ENCODE measurements at places on chromosomes 3 and 15. TPM values are rescaled to one million over a fixed set of nuclear protein-coding genes. Genes with fewer than 3 reads are reported as not detected.

GRCh38 chr15:72497402-72497801 is 23.3 kb downstream of the ARIH1 start:
- DNase-seq = no peak

- no peak for DNase-seq
These were observed 110.9 kb downstream of the ASB7 start for GRCh38 chr15:100713163-100713867.

DNA sequence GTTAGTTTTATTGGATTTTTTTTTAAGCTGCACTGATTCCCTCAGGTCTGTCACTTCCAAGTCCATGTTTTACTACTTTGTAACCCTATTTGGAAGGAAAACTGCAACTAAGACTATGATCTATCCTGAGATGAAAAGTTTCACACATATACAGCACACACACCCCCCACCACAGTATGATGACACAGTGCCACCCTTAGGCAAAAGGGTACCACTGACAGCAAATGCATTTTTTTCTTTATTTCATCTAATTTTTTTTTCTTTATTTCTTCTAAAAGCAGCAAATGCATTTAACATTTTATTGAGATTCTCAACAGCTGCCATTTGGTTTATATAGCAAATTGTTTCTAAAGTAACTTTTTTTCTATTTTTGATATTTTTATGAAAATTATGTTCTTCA is 21.2 kb downstream of the NGRN start:
- no peak for DNase-seq

The CPLX3 gene
- not detected for polyA plus RNA-seq

GRCh38 chr3:26281284-26281985 is 341.1 kb upstream of the LRRC3B start:
- no peak for DNase-seq

GRCh38 chr3:8524249-8524648 is 22.6 kb downstream of the LMCD1 start:
- DNase-seq = no peak

DNA sequence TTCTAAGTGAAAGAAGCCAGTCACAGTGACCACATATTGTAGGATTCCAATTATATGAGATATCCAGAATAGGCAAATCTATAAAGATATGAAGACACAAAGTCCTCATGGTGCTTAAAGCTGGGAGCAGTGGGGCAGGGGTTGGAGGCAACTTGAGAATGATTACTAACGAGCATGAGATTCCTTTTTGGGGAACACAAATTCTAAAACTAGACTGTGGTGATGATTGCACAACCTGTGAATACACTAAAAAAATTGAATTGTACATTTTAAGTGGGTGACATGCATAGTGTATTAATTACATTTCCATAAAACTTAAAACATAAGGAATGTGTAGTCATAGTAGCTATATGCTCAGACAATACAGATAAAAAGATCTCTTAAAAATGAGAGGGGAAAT is 103.2 kb downstream of the DPH6 start:
- no peak for DNase-seq

The MYH15 gene
- 0.34 TPM for polyA plus RNA-seq

DNA sequence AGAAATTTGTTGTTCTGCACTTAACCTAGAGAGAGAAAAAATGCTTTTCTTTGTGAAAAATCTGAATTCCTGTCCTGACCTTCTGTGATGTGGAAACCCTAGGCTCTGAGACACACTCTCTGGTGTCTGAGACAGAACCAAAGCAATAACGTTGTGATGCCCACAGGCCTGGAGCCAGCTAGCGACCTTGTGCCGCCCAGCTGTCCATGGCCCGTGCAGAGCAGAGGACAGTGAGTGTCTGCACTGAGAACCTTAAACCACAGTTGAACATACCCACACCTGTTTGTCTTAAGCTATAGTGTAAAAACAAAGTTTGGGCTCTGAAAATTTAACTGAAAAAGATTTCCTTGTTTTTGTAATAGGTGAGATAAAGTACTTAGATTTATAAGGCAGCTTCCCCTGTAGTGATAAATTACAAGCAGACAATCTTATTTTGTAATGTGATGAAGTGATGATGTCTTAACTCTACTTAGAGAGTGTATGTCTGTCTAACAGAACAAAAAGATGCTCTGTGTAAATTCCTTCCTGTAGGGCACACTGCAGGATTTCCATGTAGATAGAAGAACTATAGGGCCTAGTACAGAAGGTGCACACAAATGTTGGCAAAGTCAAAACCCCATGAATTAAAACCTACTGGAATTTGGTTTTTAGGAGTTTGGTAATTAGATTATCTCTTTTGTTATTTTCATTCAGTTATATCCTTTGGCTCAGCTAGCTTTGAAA is 62.7 kb downstream of the SNRK start:
- no peak for DNase-seq

GRCh38 chr3:125403789-125404188 is 28.7 kb upstream of the ZNF148 start:
- DNase-seq = no peak

DNA sequence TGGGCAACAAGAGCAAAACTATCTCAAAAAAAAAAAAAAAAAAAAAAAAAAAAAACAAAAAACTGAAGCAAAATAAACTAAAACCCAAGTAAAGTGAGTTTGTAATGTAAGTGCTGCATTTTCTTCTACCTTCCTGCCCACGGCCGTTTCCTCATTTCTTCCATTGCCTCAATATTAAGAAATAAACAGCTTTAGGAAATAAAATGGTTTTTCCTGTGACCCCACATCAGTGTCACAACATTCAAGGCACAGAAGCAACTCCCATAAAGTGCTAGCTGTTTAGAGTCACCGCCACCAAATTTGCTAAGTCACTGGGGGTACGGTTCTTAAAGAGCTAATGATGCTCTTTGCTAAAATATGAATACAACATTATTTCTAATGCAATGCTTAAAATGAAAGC is 3.3 kb downstream of the PKM start:
- no peak for DNase-seq

GRCh38 chr3:48273594-48274211 is 32.8 kb downstream of the ZNF589 start:
- peak; percentile 52 for DNase-seq

The DUOXA1 gene
- 0.56 TPM for polyA plus RNA-seq

The FEM1B gene
- polyA plus RNA-seq = 61.8 TPM

- DNase-seq = no peak
These were observed 519.3 kb upstream of the ARPP21 start for GRCh38 chr3:35120026-35120425.
